ENCODE measurements at places on chromosomes 6 and 20. TPM values are rescaled to one million over a fixed set of nuclear protein-coding genes. Genes with fewer than 3 reads are reported as not detected.

The CNR1 gene
- not detected for total RNA-seq

The IL17F gene
- not detected for total RNA-seq

- no peaks in the 10 kb centered on the region for H3K4me1 ChIP-seq
- no peak overlapping the region for H3K27ac ChIP-seq
- no peak overlapping the region for H3K4me3 ChIP-seq
- DNase-seq = no peak
- no peaks in the 10 kb centered on the region for H3K36me3 ChIP-seq
- H3K27me3 ChIP-seq = no peaks in the 10 kb centered on the region
These were observed 430.5 kb upstream of the EPHA7 start for GRCh38 chr6:93849857-93850256.

GRCh38 chr6:15658181-15658744 is 4.6 kb downstream of the DTNBP1 start:
- peaks cover 14% of the 10 kb centered on the region for H3K4me1 ChIP-seq
- DNase-seq = no peak
- H3K27ac ChIP-seq = no peak overlapping the region

The POPDC3 gene
- 32.6 TPM for total RNA-seq
